ENCODE measurements at places on chromosomes 3 and 15.

DNA sequence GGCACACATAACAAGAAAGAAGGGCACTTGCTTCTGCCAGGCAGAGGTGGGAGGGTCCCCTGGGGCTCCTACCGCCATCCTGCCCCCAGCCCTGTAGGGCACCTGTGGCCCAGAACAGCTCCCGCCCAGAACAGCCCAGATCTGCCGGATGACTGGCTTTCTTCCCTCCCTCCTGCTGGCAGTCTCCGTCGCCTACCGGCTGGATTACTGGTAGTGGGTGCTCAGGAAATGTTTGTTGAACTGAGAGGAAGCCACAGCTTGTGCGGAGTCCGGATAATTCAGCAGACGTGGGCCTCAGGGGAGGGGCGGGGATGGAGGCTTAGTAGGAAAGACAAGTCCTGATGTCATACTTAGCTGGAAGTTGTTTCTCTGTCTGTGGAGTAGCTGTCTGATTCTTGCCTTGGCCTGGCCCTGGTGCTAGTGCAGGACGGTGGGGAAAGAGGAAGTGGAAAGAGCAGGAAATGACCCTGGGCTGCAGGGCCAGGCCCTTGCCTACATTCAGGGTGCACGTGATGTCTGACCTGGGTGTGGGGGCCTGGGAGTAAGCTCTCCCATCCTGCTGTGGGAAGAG is 6.7 kb downstream of the CCDC9B start:
- DNase-seq, result no peak

GRCh38 chr3:146626403-146627122 is 21.4 kb upstream of the PLSCR5 start:
- no peak for DNase-seq

GRCh38 chr15:47618241-47618640 is 99.1 kb upstream of the SEMA6D start:
- DNase-seq, result no peak

DNA sequence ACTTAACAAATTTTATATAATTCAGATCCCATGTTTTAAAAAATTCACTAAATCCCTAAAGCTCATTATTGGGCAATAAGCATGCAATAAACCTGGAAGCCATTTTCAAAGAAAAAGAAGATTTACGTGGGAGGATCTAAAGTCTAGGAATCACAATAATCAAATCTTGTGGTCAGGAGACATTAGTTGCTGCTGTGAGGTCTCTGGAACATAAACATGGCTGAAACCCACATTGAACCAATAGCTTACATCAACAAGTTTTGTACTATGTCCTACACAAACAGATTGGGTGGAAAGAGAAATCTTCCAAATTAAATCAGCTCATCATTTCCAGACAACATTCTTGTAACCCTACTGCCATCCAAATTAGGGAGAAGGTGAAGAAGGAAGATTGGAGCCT is 121.9 kb upstream of the EPHA3 start:
- DNase-seq, result no peak

DNA sequence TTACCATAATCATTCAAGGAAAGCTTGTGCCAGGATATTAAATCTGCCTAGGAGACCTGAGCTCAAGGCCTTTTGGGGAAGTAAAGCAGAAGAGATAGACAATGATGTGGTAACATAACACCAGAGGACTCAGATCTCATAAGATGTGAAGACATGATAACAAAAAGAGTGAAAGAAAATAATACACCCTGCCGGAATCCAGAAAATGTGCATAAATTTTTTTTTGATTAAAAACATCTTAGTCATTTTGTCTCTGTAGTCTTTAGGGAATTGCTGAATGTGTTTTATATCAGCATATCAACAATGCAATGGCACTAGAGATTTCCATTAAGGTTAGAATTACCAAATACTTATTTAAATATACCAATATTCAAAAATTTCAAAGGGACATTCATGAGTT is 326.8 kb upstream of the ROBO1 start:
- no peak for DNase-seq

- peak; percentile 47 for DNase-seq
These were observed 88.2 kb downstream of the AP4E1 start for GRCh38 chr15:50996641-50997040.

GRCh38 chr3:141632779-141633374 is 105.2 kb upstream of the RNF7 start:
- no peak for DNase-seq

- DNase-seq, result no peak
These were observed 47.7 kb upstream of the SIAH2 start for GRCh38 chr3:150810641-150811040.

- DNase-seq, result no peak
These were observed 142.3 kb downstream of the IL5RA start for GRCh38 chr3:2967871-2968270.

DNA sequence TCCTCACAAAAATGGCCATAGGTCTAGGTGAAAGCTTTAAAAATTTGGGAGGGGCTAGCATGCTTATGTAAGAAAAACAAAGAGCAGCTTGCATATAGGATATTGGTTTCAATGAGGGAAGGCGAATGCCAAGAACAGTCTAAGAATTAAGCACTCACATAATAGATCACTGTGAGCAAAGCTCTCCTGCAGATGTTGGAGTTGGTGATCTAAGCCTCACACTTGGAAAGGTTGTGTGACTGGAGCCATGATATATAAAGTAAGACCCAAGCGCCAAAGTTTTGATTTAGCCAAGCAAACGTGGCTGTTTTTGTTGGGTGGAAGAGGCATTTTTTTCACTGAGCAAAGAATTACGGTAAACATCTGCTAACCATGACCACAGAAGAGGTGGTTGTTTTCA is 237.5 kb downstream of the FOXP1 start:
- no peak for DNase-seq

DNA sequence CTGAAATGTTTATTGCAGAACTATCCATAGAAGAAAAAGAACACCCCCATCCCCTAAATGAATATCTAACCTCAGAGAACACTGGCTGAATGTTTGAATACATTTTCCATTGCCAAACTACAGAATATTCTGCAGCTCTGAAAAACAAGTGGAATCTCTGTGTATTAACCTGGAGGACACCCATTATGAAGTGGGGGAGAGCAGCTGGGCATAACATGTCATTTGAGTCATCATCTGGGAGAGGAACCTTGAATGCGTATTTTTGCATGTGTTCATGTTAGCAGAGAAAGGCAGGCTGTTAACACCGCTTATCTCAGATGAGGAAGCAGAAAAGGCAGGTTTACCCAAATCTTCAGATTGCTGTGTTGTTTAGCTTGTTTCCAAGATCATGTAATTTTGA is 31.5 kb downstream of the ESYT3 start:
- no peak for DNase-seq

- DNase-seq, result no peak
These were observed 8.8 kb downstream of the ARID3B start for GRCh38 chr15:74549816-74550215.

- no peak for DNase-seq
These were observed 62.3 kb upstream of the SNRPA1 start for GRCh38 chr15:101357333-101357732.

- DNase-seq, result peak; percentile 25
These were observed 1.7 kb downstream of the ZMAT3 start for GRCh38 chr3:179069762-179070390.

- no peak for DNase-seq
These were observed 163.8 kb downstream of the OCA2 start for GRCh38 chr15:27935328-27935727.

Measured in AG20443 (cell line).